ENCODE measurements at places on chromosomes 1 and 21.

DNA sequence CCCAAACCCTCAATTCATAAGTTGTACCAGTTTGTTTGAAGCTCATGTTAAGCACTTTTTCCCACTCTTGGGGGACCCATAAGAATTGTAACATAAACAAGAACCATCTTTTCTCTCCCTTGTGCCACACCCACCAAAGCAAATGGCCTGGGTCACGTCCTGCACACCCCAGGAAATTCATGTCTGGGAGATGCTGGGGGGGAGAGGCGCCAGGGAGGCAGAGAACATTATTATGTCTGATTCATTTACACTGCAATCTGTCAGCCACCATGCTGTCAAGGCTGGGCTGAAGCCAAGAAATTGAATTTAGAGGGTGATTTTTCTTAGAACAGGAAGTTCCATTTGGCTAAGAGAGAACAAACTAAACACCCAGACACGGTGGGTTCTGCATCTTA lies 37.2 kb upstream of the IPO9 start:
- DNase-seq: no peak

DNA sequence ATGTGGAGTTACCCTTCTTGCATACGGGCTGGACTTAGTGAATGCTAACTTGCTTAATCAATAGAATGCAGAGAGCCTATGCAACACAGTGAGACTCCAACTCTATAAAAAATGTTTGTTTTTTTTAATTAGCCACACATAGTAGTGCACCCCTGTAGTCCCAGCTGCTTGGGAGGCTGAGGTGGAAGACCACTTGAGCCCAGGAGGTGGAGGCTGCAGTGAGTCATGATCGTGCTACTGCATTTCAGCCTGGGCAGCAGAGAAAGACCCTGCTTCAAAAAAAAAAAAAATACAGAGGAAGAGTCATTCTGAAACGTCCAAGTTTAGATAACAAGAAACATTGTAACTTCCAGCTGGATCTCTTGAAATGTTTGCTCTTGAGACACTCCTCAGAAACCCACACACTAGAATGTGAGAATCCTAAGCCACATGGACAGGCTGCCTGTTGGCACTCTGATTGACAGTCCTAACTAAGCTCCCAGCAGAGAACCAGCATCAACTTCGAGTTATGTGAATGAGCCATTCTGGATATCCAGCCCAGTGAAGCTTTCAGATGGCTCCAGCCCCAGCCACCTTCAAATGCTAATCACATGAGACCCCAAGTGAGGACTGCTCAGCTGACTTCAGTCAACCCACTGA lies 20.0 kb upstream of the CAP1 start:
- DNase-seq: no peak

GRCh38 chr1:103106426-103107341 lies 1.6 kb downstream of the COL11A1 start:
- DNase-seq: peak; percentile 33

- DNase-seq: no peak
Measured at GRCh38 chr1:89575207-89575606, 50.6 kb downstream of the LRRC8B start.

DNA sequence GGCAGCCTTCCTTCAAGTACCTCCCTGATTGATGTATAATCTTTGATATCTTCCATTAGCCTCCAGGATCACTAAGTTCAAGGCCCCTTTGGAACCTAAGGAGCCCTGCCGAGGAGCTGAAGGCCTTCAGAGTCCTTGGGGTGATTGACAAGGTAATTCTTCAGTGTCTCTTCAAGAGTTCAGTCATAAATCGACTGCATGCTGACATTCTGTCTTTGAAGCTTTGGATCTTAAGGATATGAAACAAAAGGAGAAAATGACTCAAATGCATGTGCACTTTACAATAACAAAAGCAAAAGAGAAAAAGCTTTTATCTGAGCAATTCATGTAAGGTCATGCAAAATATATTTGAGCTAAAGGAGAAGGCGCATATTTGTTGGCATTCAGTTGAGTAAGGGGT lies 125.3 kb downstream of the RPS6KC1 start:
- DNase-seq: no peak

DNA sequence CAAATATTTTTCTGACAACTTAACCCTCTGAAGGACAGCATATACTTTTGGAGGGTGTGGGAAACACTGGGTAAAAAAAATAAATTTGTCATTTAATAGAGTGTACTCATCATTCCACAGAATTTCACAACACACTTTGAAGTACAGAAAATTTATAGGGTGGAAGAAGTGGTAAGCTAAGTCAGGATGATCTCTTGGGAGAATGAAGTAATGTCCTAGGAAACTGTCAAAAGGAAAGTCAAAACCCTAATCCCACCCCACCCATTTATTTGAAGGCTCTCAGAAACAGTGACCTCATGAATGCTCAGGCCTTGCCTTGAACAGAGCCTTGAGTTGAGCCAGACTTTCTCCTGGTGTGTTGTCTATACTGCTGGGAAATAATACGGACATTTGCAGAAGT lies 7.3 kb upstream of the UAP1 start:
- no peak for DNase-seq

DNA sequence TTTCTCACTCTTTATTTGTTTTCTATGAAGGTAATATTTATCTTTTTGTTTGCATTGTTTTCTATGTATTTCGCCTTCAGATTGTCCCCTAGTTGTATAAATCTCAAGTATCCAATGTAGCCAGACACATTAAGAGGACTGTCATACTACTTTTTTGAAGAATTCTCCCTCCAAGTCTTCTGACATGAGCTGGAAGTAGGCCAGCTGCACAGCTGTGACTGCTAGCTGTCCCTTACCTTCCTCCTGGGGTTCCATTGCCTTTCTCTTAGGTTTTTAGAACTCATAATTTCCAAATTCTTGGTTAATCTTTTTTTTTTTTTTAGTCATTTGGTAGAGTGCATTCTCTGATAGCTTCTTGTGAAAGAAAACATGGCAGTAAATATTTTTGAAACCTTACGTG lies 46.2 kb downstream of the MTR start:
- DNase-seq: no peak

Data from neural crest cell (in vitro differentiated cells).